ENCODE measurements at places on chromosomes 13 and 19. TPM values are rescaled to one million over a fixed set of nuclear protein-coding genes. Genes with fewer than 3 reads are reported as not detected.

PSG2 gene
- total RNA-seq = not detected

ZNF625 gene
- total RNA-seq = 8.3 TPM

IL17D gene
- 1.3 TPM for total RNA-seq

CGB5 gene
- total RNA-seq = not detected

ANKLE1 gene
- 0.51 TPM for total RNA-seq

FXYD5 gene
- total RNA-seq = 17.1 TPM

HRC gene
- total RNA-seq = not detected

SIGLEC6 gene
- not detected for total RNA-seq

ZNF708 gene
- 8.1 TPM for total RNA-seq

ADAT3 gene
- total RNA-seq = 3.8 TPM
